LHCN-M2 (cell line): ENCODE measurements at places on chromosomes 13 and 19.
A peak's percentile ranks its signal among the peaks of the same experiment; 100 is the strongest.

GRCh38 chr13:114148521-114148855 is 16.1 kb upstream of the RASA3 start:
- DNase-seq, result no peak

- DNase-seq, result no peak
Observed at GRCh38 chr19:6451583-6452222, 7.9 kb downstream of the SLC25A23 start.

DNA sequence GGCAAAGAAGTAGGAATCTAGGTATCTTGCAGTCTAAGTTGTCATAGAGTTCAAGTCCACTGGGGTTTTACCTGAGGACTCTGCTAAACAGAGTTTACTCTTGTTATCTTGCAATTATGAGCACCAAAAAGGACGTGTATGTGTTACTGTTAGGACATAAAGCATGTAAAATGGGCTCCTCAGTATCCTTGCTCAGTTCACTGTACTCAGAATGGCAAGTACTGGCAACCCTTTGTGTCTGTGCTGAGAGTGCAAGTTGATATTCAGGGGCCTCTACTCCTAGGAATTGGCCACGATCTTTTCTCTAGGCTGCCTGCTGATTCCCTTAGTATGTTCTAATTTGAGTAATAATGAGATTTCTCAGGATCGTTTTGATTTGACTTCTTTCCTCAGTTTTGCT is 13.3 kb downstream of the TDRD3 start:
- no peak for DNase-seq

- DNase-seq, result peak; percentile 74
Observed at GRCh38 chr19:16801600-16802013, 27.6 kb upstream of the SIN3B start.

DNA sequence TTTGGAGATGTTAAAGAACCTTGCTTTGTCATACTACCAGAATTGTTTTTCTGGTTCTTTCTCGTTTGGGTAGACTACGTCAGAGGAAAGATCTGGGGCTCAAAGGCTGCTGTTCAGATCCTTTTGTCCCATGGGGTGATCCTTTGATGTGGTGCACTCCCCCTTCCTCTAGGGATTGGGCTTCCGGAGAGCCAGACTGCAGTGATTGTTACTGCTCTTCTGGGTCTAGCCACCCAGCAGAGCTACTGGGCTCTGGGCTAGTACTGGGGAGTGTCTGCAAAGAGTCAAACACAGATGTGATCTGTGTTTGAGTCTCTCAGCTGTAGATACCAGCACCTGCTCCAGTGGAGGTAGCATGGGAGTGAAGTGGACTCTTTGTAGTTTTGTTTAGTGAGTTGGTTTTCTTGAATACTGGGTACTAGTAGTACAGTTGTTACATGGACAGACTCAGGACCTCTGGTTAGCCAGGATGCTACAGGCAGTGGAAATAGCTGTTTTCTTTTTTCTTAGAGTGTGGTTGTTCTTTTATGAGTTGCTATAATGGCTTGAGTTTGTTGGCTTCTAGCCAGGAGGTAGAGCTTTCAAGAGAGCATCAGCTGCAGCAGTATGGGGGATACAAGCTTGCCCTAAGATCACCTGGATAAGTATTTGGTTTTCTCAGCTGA is 34.4 kb downstream of the DNAJC15 start:
- peak; percentile 48 for DNase-seq

GRCh38 chr19:45515081-45515624 is 7.9 kb downstream of the VASP start:
- no peak for DNase-seq
